ENCODE measurements at places on chromosomes 7 and 10.

DNA sequence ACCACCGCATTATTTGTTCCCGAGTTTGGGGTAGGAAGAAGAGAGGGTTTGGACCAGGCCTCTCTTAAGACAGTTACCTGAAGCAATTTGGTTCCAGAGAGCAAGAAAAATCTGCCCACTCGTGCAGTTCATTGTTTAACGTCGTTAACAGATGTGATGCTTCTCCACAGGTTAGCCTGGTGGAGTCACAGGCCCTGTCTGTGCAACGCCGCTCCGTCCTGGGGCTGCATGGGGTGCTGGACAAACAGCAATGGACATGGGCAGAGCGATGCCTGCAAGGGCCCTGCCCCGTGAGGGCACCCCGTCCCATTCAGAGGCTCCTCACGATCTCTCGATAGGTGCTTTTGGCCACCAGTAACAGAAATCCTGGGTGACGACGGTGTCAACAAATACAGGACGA, 9.7 kb downstream of the FOXL3 start:
- DNase-seq = no peak

- DNase-seq = no peak
Measured at GRCh38 chr10:103896225-103896624, 21.8 kb downstream of the STN1 start.

DNA sequence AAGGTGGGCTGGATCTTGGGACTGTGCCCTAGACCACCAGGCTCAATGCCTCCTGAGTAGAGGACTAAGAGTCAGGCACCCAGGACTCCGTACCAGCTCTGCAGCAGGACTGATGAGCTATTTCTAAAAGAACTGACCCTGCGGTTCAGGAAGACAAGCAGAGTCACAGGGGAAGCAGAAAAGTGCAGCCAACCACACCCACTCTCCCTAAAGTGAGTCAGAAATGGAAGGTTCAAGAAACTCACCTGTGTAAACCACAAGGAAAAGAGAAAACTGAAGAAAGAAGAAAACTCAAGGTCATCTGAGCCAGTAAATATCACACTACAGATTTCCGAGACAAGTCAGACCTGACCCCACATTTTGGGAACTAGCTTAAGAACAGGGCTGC, 2.5 kb downstream of the PARP12 start:
- DNase-seq = no peak

- no peak for DNase-seq
Measured at GRCh38 chr7:90402785-90403173, 482 bp upstream of the CLDN12 start.

- no peak for DNase-seq
Measured at GRCh38 chr7:100174582-100174981, 2.6 kb downstream of the GPC2 start.

Data from esophagus squamous epithelium (tissue), 5 donors.